NCI-H345 (cell line): ENCODE measurements at places on chromosomes 6 and 20.

GRCh38 chr6:168541307-168541706, 100.3 kb downstream of the SMOC2 start:
- DNase-seq = no peak

DNA sequence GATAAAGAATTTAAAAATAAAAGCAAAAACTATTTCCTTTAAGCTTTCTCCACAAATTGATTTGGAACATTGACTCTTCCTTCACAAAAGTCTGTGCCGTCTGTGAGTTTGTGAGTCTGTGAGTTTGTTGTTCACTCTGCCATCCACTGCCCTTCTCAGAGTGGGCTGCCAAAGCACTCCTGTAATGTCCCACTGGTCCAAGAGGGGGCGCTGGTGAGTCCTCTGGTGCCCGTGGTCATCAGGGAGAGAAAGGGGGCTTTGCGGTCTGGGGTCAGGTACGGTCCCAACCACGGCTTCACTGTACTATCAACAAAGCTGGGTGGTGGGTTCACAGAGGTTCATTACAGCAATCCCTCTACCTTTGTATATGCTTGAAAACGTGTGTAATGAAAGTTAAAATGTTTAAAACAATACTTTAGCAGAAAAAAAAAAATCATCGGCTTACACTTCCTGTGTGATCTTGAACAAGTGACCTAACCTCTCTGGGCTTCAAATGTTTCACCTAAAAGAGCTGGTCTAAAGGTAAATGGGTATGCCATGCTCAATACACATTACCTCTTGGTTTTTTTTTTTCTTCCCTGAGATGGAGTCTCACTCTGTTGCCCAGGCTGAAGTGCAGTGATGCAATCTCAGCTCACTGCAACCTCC, 5.6 kb upstream of the ANKRD60 start:
- no peak for DNase-seq

GRCh38 chr20:19288061-19288460, 75.6 kb downstream of the SLC24A3 start:
- DNase-seq = no peak

DNA sequence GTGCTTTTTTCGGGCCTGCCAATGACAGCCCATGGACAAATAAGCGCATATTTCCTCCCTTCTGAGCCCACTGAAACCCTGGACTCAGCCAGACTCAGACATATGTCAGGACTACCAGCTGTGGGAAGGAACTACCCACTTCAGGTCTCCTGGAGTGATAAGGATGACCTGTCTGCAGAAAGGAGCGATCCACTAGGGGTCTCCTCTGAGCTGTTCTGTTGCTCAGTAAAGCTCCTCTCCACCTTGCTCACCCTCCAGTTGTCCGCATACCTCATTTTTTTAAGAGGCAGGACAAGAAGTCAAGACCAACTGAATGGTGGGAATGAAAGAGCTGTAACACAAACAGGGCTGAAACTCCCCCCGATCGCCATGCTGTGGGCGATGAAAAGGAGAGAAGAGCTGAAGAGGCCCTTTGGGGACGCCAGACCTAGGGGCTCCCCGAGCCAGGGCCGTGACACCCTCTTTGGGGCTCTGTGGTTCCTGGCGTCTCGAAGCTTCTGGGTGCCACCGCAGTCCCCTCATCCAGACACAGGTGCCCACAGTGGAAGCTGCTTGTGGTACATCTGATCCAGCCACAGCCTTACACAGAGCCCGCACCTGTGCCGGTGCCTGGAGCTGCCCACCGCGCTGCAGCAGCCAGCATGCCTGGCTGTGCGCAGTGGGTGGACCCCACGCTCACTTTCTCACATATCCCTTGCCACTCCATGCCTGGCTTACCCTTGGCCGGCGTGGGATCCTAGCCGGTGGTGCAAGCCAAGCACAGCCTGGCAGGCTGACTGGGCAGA, 68.8 kb downstream of the EYS start:
- DNase-seq = no peak

DNA sequence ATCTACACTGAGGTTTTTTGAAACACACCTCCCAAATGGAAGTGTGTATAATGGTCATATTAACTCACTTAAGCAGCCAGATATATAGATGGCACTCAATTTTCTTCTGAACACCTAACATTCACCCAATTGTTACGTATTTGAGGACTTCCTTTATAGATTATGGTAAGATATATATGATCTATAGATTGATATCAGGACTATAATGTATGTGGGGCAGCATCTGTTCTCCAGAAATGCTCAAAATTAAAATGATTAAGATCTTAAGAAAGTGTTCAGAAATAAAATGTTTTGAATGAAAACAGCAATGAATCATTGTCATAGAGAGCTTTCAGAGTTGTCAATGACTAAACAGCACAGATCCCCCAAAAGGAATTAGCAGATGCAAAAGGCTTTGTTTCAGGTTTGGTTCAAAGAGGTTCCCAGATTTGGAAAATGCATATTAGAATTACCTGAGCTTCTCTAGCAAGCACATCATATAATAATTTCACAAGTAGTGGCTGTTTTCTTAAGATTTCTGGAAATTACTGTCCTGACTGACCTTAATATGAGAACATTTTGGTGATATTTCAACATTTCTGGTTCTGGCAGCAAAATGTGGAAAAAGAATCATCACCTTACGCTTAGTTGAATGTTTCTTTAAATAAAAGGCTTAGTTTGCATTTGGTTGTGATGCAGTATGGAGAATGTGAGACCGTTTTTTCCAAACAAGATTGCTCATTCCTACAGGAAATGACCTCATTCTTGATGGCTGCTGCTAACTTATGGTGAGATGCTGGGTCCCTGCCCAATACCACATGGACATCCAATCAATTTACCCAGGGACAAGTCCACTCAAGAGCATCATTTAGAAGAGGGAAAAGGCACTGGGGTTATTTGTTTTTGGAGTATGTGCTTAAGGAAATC, 31.5 kb downstream of the TRAF3IP2 start:
- DNase-seq = no peak

- no peak for DNase-seq
These were observed 86.2 kb downstream of the VEGFA start for GRCh38 chr6:43856005-43856765.

DNA sequence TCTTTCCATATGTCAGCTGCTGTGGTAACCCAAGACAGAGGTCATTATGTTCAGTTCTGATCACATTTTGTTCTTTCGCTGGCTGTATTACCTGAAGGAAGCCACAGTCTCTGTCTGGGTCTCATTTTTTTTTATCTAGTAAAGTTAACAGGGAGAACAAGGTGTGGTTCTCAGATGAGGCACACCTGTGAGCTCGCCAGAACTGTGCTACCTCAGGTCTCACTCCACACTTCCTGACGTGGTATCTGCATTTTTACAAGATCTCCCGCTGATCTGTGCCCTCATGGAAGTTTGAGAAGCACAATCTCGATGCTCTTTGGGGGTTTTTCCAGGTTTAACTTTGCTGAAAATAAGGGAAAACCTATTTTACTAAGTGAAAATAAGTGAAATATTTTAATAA, 169.5 kb upstream of the CENPW start:
- DNase-seq = no peak

DNA sequence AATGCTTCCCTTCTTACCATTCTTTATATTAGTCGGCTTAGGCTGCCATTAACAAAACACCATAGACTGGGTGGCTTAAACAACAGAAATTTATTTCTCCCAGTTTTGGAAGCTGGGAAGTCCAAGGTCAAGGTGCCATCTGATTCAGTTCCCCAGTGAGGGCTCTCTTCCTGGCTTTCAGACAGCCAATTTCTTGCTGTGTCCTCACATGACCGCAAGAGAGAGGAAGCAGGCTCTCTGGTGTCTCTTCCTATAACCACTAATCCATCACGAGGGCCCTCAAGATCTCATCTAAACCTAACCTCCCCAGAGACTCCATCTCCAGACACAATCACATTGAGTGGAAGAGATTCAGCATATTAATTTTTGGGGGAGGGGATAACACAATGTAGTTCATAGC, 193.0 kb upstream of the SGK1 start:
- DNase-seq = no peak

- peak; percentile 97 for DNase-seq
These were observed 101.6 kb upstream of the PRSS16 start for GRCh38 chr6:27145731-27146455.

- no peak for DNase-seq
These were observed 11.5 kb downstream of the SNX9 start for GRCh38 chr6:157834549-157834948.

- no peak for DNase-seq
These were observed 283.7 kb downstream of the DHX35 start for GRCh38 chr20:39245685-39246311.

DNA sequence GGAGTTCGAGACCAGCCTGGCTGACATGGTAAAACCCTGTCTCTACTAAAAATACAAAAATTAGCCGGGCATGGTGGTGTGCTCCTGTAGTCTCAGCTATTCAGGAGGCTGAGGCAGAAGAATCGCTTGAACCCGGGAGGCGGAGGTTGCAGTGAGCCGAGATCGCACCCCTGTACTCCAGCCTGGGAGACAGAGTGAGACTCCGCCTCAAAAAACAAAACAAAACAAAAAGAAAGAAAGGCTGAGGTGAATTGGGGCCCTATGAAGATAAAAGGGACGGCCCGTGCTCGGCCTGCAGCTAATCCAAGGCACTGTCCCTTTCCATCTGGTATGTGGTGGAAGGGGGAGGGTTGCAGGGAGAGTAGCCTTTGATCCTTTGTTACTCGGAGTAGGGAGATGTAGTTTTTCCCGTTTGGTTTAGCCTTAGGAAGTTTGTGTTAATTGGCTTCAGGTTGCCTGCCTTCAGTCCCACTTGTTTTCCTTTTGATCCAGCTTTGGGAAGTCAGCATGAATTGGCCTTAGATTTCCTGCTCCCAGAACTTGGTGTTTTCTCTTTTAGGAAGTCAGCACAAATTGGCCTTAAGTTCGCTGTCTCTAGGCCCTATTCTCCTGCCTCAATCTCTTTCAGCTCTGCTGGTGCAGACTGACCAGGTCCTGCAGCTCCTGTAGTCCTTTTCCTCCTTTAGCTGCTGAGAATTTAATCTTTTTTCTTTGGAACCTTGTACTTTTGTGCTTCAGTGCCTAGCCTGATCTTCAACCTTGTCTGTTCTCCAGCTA, 36.1 kb upstream of the PAQR8 start:
- no peak for DNase-seq

- DNase-seq = no peak
These were observed 1.2 kb downstream of the ANGPT4 start for GRCh38 chr20:914727-915498.

DNA sequence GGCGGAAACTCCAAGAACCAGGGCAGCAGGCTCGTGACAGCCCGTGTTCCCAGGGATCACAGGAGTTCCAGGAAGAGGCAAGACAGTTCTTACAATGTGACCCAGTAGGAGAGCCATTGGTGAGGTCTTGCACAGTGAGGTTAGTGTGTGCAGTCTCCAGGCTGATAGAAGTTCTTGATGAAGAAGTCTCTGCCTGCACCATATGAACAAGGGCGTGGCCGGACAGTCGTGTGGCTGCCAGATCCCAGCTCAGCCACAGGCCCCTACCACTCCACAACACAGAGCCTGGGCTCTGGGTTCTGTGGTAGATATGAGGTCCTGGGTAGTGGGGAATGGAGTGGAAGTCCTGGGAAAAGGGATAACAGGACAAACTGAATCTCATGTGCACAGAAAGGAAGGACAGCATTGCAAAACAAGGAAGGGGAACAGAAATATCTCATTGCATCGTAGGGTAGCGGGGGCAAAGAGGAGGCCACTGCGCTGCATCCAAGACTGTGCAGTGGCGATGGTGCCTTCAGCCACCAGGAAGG, 65.2 kb downstream of the STX11 start:
- no peak for DNase-seq

DNA sequence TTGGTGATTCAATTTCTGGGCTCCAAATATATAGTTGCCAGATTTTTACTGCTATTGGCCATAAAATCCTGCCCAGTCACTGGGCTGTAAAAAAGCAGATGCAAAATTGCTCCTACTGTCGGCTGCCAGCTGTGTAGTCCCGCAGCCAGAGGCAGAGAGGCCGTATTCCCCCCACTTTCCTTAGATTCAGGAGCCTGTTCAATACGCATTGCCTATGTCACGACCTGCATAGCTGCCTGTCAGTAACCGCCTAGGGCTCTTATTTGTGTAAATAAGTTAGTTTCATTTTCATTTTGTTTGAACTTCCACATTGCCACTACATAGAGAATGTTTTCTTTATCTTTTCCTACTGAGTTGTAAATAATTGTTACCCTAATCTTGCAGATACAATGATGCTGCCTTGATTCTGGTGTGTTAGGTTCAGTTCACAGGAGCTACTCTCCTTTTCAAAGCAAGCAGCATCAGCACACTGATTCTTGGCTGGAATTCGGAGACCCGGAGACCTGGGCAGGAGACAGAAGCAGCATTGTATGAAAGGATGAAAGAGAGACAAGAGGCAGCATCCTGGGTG, 46.0 kb upstream of the UST start:
- peak; percentile 31 for DNase-seq

DNA sequence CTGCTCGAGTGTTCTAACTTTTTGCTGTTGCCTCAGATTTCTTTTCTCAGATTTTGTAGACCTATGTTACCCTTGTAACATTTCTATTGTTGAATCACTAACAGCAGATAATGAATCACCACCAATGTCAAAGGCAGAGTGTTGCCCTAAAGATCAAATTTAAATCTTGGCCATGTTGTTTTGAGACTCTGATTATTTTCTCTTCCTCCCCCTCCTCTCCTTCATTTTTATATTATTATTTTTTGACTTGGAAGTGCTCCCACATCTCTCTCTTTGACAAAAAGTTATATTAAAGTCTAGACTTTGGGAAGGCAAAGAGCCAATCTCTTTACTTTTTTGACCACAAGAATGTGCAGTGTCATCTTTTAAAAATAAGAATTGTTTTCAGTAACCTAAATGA, 422.7 kb downstream of the NKAIN2 start:
- no peak for DNase-seq

DNA sequence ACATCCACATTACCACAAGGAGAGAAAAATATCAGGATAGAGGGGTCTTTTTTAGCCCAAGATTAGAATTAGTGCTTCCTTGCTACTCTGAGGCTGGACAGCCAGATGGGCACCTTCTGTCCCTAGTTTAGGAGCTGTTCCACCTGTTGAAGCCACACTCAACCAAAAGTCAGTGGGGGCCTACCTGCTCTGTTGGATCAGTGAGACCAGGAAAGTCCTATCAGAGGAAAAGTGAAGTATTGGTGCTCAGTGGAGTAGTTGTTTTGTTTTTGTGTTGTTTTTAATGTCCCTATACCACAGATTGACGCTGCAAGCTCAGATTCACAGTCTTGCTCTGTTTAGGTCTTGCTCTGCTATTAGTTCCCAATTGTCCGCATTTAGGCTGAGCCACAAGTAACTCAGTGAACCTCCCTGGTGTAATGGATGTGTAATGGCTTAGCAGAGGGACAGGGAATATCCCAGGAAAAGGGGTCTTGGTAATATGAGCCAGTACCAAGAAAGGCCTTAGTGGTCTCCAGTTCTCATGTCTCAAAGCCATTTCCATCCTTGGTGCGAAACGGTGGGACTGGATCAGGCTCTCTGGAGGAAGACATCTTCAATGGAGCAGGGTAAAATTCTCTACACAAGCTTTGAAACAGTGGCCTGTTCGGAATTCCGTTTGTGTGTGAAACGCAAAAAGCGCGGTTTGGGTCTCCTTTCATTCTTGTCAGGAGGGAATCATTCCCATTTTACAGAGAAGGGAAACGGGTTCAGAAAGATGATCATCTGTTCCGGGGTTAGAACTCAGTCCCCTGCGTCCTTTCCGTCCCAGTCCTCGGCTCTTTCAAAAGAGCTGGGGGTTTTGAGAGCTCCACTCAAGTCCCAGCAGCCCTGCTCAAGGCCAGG, 631 bp upstream of the PABPC1L start:
- DNase-seq = no peak
